ENCODE measurements at places on chromosomes 7 and 10.

DNA sequence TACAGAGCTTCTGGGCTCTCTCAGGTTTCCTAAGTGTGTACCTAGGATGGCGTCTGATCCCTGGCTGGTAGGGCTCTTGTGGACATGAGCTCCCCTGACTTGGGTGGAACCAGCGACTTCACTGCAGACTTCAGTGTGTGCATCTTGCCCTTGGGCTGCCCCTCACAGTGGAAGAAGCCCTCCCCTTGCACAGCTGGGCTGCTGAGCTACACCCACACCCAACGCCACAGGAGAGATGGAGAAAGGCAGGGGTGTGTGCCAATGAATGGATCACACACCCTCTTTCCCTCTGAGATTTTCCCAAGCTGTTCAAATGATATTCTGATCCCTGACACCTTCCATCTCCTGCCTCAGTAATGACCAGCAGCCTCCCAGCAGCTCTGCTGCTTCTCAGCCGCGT lies 296.7 kb downstream of the GFRA1 start:
- DNase-seq = no peak

GRCh38 chr10:10662716-10663408 lies 354.8 kb upstream of the CELF2 start:
- DNase-seq = no peak

GRCh38 chr7:1422512-1423263 lies 36.6 kb downstream of the MICALL2 start:
- no peak for DNase-seq

- DNase-seq = peak; percentile 51
These were observed 43.2 kb downstream of the HDAC9 start for GRCh38 chr7:18538554-18539250.

DNA sequence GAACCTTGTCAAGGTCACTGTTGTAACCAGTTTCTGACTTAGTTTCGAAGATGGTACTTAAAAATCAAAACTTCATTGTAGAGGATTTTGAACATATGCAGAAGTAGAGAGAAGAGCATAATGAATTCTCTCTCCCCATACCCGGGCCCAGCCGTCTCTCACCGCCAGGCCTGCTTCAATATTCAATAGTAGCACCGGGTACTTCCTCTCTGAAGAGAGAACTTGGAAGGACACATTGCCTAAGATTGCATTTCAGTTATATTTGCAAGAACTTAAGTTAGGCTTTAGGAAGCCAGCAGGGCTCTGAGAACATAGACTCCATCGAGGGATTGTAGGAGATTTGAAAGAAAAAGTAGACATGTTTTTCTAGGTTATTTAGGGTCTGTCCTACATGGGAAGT lies 19.1 kb downstream of the LMTK2 start:
- DNase-seq = no peak

DNA sequence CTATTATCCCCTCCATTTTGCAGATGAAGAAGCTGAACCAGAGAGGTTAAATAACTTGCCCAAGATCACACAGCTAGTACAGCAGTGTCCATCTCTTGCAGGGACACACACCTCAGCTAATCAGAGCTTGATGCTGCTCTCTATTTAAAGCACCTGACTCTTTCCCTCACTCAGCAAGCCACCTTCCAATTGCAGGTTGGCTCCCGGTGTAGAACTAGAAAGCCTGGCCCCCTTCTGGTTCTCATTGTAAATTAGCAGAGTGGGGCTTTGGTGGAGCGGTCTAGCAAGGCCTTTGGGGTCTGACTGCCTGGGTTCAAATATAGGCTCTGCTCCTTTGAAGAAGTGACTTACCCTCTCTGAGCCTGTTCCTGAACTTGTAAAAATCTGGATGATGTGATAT lies 176.4 kb downstream of the NEURL1 start:
- DNase-seq = no peak

DNA sequence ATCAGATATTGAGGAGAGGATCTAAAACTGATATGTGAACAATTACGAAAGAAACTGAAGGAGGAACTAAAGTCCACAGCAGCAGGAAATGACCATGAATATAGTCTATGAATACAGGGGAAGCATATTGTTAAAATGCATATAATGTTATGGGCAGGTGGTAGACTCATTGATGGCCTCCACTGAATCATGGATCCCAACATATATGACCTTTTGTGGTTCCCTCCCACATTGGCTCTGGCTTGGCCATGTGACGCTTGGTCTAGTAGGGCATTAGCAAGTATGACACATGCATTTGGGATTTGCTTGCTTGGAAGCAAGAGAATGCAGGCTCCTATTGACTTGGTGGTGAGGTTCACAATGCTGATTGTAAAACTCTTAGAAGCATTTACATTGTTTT lies 55.2 kb upstream of the RAB18 start:
- DNase-seq = no peak

- DNase-seq = peak; percentile 12
These were observed 431.8 kb upstream of the MGMT start for GRCh38 chr10:129035052-129035827.

DNA sequence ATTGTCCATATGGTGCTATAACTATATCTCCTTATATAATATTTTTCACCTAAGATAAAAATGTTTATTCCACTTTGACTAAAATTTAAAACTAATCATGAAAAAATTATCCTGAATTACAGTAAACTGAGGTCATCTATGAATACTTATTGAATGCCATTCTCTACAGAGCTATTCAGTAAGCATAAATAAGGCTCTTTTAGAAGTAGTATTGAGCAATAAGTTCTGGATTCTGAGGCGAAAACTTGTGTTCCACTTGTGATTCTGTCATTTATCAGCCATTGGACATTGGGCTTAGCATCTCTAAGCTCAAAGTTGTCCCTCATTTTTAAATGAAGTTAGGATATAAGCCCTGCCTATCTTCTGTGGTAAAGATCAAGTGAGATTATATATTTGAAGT lies 130.8 kb downstream of the WNT2 start:
- no peak for DNase-seq

GRCh38 chr10:24706479-24707118 lies 17.1 kb downstream of the ARHGAP21 start:
- peak; percentile 74 for DNase-seq

DNA sequence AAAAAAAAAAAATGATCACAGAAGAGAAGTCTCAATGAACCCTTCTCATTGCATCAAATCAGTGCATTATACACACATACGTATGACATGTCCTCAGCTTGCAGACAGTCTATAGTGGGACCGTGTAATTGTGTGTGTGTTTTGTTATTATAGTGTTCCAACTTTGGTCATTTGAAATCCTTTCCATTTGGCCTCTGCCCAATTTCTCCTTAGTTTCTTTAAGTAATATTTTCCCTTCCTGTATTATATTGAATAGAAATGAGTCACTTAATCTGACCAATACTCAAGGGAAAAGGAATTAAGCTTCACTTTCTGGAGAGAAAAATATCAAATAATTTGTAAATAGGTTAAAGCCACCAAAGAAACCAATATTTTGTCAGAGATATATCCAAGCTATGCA lies 415.5 kb upstream of the SORCS1 start:
- no peak for DNase-seq

GRCh38 chr7:47026780-47027361 lies 555.0 kb downstream of the TNS3 start:
- no peak for DNase-seq

DNA sequence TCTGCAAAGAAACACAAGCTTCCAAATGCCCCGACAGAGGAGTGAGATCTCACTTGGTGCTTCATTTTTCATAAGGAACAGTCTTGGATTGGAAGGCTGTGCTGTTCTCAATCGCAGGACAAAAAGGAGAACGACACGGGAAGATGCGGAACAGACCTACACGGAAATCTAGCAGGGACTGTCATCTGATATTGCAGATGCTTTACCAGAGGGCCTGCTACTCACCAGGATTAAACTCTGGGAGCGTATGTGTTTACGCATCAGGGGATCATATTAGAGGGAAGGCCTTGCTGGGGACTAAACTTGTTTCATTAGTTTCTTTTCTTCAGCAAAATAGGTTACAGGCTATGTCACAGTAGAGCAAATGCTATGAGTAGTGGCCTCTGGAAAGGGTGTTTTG lies 82.8 kb upstream of the EEPD1 start:
- DNase-seq = no peak

GRCh38 chr10:24777196-24777595 lies 53.5 kb upstream of the ARHGAP21 start:
- no peak for DNase-seq

GRCh38 chr10:122152544-122152943 lies 118.6 kb upstream of the BTBD16 start:
- DNase-seq = no peak

- no peak for DNase-seq
These were observed 34.8 kb downstream of the ZMIZ1 start for GRCh38 chr10:79103585-79103984.

DNA sequence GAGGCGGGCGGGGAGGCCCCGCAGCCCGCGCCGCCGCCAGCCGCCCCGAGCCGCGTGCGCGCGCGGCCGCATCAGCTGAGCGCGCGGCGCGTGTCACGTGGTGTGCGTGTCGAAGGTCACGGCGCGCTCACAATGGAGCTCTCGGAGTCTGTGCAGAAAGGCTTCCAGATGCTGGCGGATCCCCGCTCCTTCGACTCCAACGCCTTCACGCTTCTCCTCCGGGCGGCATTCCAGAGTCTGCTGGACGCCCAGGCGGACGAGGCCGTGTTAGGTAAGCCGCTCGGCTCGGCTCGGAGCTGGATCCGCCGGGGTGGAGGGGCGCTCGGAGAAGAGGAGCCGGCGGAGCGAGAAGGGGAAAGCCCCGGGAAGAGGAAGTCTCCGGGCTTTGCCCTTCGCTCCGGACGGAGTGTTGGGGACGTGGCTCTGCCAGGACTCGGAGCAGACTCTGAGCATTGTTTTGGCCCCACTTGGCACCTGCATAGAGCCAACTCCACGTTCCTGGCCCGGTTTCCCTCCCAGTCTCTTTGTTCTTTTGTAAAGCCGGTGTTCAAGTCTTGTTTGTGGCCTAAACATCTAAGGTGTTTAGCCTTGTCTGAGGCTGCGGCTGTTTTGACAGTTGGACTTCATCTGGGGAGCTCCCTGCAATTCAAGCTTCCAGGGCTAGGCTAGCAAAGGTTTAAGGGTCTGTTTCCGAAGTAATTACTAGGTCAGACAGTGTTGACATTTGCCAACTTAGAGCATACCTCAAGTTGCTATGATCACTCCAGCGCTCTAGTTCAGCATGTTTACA lies at the start of gene COMMD3:
TSS of gene COMMD3 (plus strand) at position 103 of the 790 bp plus-strand sequence. CDS start at position 133, 30 bp downstream.
- DNase-seq = peak; percentile 85

DNA sequence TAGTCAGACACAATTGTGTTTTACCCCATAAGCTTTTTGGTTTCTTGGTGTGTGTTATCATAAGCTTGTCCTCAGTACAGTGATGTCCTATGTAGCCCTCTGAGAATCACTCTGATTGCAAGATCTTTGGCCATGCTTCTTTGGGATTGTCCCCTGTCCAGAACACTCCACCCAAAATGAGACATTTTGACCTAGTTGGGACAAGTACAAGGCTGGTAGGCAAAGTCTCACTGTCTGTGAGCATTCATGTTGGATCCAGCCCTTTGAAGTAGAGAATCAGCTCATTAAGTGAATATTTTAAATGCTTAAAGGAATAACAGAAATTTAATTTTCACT lies 28.9 kb upstream of the PCGF5 start:
- no peak for DNase-seq

- no peak for DNase-seq
These were observed 12.1 kb downstream of the ATG9B start for GRCh38 chr7:151012031-151012692.

GRCh38 chr10:52216852-52217251 lies 97.2 kb upstream of the DKK1 start:
- no peak for DNase-seq

- DNase-seq = no peak
These were observed 40.4 kb upstream of the TMEM229A start for GRCh38 chr7:124073310-124073645.

DNA sequence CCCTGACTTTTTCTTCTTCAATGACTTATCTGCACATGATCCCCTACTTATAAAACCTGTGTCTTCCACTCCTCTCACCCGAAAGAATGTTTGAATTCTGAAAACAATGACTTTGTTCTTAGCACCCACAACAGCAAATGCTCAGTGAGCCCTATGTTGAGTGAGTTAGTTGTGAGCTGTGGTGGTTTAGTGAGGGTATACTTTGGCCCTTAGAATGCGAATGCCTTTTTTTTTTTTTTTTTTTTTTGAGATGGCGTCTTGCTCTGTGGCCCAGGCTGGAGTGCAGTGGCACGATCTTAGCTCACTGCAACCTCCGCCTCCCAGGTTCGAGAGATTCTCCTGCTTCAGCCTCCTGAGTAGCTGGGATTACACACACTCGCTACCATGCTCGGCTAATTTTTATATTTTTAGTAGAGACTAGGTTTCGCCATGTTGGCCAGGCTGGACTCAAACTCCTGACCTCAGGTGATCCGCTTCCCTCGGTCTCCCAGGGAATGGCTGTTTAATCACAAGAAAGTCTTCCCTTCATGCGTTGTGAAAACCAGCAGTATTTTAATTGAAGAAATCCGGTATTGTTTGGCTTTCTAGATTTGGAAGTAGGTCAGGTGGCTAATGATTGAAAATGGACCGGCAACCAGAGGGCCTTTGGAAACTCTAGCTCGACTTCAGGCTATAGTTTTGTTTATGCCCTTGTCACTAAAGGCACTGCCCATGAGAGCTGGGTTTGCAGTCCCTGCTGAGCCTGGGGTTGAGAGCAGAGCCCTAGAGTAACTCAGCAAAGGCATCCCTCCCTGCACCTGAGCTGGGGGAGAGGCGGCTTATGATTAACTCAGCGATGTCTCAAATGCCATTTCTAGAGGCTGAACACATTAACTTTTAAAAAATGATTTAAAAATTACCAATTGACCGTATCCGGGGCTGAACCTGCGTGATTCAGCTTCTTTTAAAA lies 41.3 kb downstream of the CUX1 start:
- no peak for DNase-seq

- DNase-seq = no peak
These were observed 2.9 kb downstream of the ADGRA1 start for GRCh38 chr10:133090654-133091053.

Data from activated CD4-positive, alpha-beta T cell treated with anti-CD3 and anti-CD28 coated beads, Interleukin-10, Interleukin-2, amounts not matched to agents 100 ng/mL and 50 ng/mL, durations not matched to agents 16 hours and 8 hours (primary cell).